Right atrium auricular region (tissue), 2 donors: ENCODE measurements at places on chromosomes 1 and 21. TPM values are rescaled to one million over a fixed set of nuclear protein-coding genes. Genes with fewer than 3 reads are reported as not detected.

DNA sequence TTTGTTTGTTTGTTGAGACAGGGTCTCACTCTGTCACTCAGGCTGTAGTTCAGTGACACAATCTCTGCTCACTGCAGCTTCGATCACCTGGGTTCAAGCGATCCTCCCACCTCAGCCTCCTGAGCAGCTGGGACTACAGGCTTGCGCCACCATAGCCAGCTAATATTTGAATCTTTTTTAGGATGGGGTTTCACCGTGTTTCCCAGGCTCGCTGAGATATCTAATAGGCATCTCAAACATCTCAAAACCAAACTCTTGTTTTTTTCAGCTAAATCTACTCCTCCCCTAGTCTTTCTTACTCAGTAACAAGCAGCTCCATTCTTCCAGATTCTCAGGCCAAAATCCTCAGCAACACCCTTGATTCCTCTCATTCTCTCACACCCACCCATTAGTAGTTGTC lies 22.0 kb upstream of the SRRM1 start:
- DNase-seq: no peak

Gene WDR77
- total RNA-seq: 44.0 TPM

Gene KRTAP10-8
- total RNA-seq: not detected

Gene HYI
- total RNA-seq: 23.0 TPM

- no peak for DNase-seq
These were observed 51.1 kb downstream of the RIPK4 start for GRCh38 chr21:41715649-41716281.

- DNase-seq: no peak
These were observed 8.2 kb upstream of the SSX2IP start for GRCh38 chr1:84698151-84699110.

- no peak for DNase-seq
These were observed 2.1 kb downstream of the PFKL start for GRCh38 chr21:44301961-44302406.

- no peak for DNase-seq
These were observed 762.6 kb downstream of the MRPL39 start for GRCh38 chr21:24844671-24845070.

Gene F13B
- total RNA-seq: not detected

GRCh38 chr1:226082959-226083301 lies 20.4 kb downstream of the H3-3A start:
- DNase-seq: peak; percentile 68

DNA sequence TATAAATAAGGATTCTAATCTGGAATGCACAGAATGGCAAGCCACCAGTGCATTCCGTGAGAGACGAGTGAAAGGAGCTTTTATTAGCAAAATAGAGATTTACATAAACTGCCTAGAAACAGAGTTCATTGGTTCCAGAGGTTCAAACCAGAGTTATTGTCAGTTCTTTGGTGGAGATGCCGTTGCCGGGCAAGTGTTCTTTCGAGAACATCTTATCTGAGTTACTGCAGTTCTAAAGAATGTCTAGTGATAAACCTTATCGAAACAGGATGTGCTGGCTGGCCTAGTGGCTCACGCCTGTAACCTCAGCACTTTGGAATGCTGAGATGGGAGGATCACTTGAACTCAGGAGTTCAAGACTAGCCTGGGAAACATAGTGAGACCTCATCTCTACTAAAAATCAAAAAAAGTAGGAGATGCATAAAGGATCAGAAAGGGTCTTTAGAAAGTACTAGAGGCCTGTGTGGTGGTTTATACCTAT lies 19.9 kb upstream of the EVI5 start:
- peak; percentile 95 for DNase-seq

Gene CYYR1
- 36.7 TPM for total RNA-seq

Gene SPRR5
- total RNA-seq: not detected

DNA sequence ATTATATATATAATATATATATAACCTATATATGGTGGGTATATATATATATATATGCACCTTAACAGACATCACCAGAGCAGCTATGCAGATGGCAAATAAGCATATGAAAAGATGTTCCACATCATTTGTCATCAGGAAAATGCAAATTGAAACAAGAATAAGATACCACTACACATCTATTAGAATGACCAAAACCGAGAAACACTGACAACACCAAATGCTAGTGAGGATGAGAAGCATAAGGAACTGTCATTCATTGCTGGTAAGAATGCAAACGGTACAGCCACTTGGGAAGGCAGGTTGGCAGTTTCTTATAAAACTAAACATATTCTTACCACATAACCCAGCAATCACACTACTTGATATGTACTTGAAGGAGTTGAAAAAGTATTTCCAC lies 219.8 kb upstream of the PRMT6 start:
- DNase-seq: no peak

- DNase-seq: no peak
These were observed 59.0 kb upstream of the CD1D start for GRCh38 chr1:158121604-158122254.

GRCh38 chr1:168949672-168950071 lies 156.8 kb upstream of the ATP1B1 start:
- no peak for DNase-seq

- DNase-seq: no peak
These were observed 62.8 kb downstream of the XCL2 start for GRCh38 chr1:168480997-168481396.

Gene LCE3D
- total RNA-seq: not detected

GRCh38 chr1:87400813-87401212 lies 72.1 kb downstream of the LMO4 start:
- no peak for DNase-seq

Gene OR2T29
- total RNA-seq: not detected

Gene MYOG
- total RNA-seq: not detected

GRCh38 chr21:45294509-45295291 lies 7.0 kb upstream of the POFUT2 start:
- peak; percentile 97 for DNase-seq

Gene MROH9
- total RNA-seq: not detected

Gene WDR47
- total RNA-seq: 14.0 TPM

- no peak for DNase-seq
These were observed 107.8 kb upstream of the WNT4 start for GRCh38 chr1:22250724-22251123.

GRCh38 chr1:6991266-6991665 lies 206.0 kb downstream of the CAMTA1 start:
- DNase-seq: no peak

DNA sequence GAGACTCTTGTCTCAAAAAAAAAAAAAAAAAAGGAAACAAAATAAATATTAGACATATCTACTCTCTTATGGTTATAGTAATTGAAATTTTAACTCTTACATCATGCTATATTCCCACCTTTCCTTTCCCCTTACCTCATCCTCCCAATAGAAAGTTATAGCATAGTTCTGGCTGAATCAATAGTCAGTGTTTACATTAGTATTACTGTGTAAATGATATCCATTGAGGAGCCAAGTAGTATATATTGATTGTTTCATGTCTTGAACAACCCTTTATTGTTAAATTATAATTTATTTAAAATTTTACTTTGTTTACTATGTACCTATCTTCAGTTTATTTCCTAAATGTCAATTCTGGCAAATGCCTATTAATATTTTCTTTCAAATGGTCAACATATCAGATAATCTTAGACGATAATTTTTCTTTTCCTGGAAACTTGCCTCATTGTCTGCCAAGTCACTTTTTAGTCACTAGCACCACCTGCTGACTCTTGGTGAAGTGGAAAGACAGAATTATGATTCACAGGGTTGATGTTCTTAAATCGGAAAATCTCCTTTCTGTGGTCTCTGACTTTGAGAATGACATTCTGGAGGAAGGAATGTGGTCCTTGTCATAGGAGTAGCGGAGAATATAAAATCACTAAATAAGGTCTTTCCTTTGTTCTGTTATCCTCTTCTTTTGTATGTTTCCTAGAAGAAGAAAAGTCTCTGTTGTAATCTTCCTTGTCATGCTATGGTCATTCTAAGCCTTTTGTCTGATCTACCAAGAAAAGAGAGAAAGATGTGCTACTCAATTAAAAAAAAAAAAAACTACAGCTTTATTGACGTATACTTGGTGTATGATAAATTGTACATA lies 8.6 kb downstream of the HJV start:
- no peak for DNase-seq

GRCh38 chr1:210477328-210477924 lies 148.7 kb downstream of the HHAT start:
- DNase-seq: no peak

Gene BNIPL
- total RNA-seq: 0.24 TPM

Gene OR10X1
- total RNA-seq: not detected

GRCh38 chr1:59188413-59189213 lies 108.3 kb upstream of the FGGY start:
- no peak for DNase-seq

Gene PRAMEF6
- not detected for total RNA-seq

GRCh38 chr1:27865821-27866220 lies 6.5 kb upstream of the THEMIS2 start:
- no peak for DNase-seq

DNA sequence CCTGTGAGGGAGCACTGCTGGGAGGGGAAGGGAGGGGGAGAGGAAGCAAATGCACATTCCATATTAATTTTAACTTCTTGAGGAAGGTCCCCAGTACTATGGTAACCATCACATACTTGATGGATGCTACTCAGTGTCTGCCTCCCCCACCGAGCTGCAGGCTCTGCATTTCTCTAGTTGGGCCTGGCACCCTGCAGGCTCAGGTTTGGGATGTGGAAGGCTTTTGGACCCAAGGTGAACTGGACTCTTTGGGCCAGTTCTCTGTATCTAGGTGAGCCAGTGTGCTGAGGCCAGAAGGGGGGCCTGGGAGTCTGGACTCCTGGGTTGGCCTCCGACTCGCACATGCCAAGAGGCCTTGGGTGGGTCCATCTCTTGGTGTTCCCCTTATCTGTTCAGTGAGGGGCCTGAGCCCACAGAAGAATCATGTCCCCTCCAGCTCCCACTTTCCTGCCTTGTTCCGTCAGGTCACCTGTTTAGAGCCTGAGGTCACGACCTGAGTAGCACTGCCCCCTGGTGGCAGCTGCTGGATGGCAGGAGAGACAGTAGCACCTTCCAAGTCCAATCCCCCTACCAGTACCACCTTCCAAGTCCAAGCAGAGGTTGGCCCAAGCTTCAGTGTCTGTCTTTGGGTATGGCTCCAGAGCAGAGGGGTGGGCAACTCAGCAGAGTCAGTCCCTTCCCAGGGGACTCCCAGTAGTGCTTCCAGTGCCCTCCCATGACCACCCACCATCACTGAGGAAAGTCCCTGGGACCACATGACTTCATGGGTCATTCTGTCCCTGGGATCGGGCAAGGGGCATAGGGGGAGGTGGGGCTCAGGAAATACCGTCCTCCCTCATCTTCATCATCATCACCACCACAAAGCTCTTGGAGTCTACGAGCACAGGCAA lies 241.8 kb downstream of the TRABD2B start:
- DNase-seq: no peak
